ENCODE measurements at places on chromosomes 7 and 10. TPM values are rescaled to one million over a fixed set of nuclear protein-coding genes. Genes with fewer than 3 reads are reported as not detected.

IQUB gene
- total RNA-seq, result 0.88 TPM

NXPH1 gene
- not detected for total RNA-seq

LIPF gene
- not detected for total RNA-seq

PON1 gene
- total RNA-seq, result not detected

AGAP4 gene
- 3.8 TPM for total RNA-seq

FAM25G gene
- not detected for total RNA-seq

SSC4D gene
- 0.88 TPM for total RNA-seq

HTR5A gene
- total RNA-seq, result not detected

LOXL4 gene
- 28.6 TPM for total RNA-seq

GCC1 gene
- 20.9 TPM for total RNA-seq

CTNNA3 gene
- total RNA-seq, result not detected

MSMB gene
- not detected for total RNA-seq

NUTM2A gene
- total RNA-seq, result 0.72 TPM

AQP1 gene
- total RNA-seq, result 0.59 TPM

ZNF853 gene
- total RNA-seq, result under 0.01 TPM

XRCC2 gene
- 1.2 TPM for total RNA-seq

CACNA2D1 gene
- total RNA-seq, result 113 TPM

IGF2BP3 gene
- total RNA-seq, result 2.7 TPM

TAC1 gene
- total RNA-seq, result not detected

VAX1 gene
- total RNA-seq, result not detected

PLEKHS1 gene
- total RNA-seq, result not detected

ZNF503 gene
- total RNA-seq, result 18.5 TPM

OIT3 gene
- total RNA-seq, result under 0.01 TPM

MEOX2 gene
- total RNA-seq, result 3.8 TPM

PILRA gene
- total RNA-seq, result 0.36 TPM

OR9A2 gene
- total RNA-seq, result not detected

CSGALNACT2 gene
- total RNA-seq, result 37.7 TPM

CALHM3 gene
- total RNA-seq, result not detected

TRIL gene
- total RNA-seq, result 0.29 TPM

CHCHD2 gene
- 202 TPM for total RNA-seq

CYP2E1 gene
- total RNA-seq, result 1.8 TPM

SFTPA1 gene
- total RNA-seq, result not detected

LMOD2 gene
- not detected for total RNA-seq

NEUROG3 gene
- total RNA-seq, result not detected

FOXI2 gene
- not detected for total RNA-seq

UBN2 gene
- 9.8 TPM for total RNA-seq

NPTX2 gene
- 2.4 TPM for total RNA-seq

VDAC2 gene
- 145 TPM for total RNA-seq

NME8 gene
- not detected for total RNA-seq

PTPRN2 gene
- 0.36 TPM for total RNA-seq

WDR11 gene
- 87.2 TPM for total RNA-seq

CCAR1 gene
- total RNA-seq, result 49.2 TPM

DNAJC1 gene
- 83.1 TPM for total RNA-seq

SLC26A3 gene
- total RNA-seq, result not detected

SUGCT gene
- 21.7 TPM for total RNA-seq

TM9SF3 gene
- 118 TPM for total RNA-seq

SOSTDC1 gene
- under 0.01 TPM for total RNA-seq

EVX1 gene
- not detected for total RNA-seq

CYP2C19 gene
- not detected for total RNA-seq

TMEM196 gene
- total RNA-seq, result not detected

SPOCK2 gene
- 0.36 TPM for total RNA-seq

SHOC2 gene
- 69.0 TPM for total RNA-seq
